ENCODE measurements at places on chromosomes 16 and 17. TPM values are rescaled to one million over a fixed set of nuclear protein-coding genes. Genes with fewer than 3 reads are reported as not detected.

DNA sequence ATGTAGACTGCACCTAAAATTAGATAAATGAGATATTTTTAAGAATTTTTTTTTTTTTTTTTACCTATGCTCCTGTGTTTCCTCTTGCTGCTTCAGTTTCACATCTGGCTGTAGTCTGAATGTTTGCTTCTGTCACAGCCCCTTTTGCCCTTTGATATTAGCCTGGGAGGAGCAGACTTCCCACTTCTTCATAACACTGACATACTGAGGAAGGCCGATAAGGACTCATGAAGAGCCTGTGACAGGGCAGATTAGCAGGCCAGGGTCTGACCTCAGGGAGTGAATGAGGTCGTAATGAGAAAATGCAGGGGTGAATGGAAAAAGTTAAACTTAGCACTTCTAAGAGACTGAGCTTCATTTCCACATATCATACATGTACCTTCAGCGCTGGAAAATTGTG is at the start of gene SLFN14:
Gene SLFN14 (minus strand): TSS at position 117 of the 400 bp plus-strand sequence. CDS start 2,757 bp downstream, outside the sequence.
- no peak for DNase-seq

DNA sequence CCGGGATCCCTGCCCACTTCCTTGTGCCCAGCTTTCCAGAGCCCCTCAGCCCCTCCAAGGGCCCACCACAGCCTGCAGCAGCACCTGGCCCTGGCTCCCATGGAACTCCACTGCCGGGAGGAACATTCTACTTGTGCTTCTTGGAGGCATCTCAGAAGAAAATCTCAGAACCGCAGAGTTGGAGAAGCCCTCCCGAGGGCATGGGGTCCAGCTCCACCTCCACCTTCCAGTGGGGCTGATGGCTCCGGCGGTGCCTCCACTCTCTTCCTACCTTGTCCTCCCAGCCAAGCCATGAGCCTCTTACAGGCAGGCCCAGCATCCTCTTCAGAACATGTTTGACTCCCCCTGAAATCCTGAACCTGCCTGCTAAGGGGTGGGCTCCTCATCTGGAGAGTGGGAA is 79.4 kb upstream of the ZNF469 start:
- DNase-seq: no peak

- DNase-seq: no peak
These were observed 6.3 kb downstream of the TTYH2 start for GRCh38 chr17:74219576-74220133.

DNA sequence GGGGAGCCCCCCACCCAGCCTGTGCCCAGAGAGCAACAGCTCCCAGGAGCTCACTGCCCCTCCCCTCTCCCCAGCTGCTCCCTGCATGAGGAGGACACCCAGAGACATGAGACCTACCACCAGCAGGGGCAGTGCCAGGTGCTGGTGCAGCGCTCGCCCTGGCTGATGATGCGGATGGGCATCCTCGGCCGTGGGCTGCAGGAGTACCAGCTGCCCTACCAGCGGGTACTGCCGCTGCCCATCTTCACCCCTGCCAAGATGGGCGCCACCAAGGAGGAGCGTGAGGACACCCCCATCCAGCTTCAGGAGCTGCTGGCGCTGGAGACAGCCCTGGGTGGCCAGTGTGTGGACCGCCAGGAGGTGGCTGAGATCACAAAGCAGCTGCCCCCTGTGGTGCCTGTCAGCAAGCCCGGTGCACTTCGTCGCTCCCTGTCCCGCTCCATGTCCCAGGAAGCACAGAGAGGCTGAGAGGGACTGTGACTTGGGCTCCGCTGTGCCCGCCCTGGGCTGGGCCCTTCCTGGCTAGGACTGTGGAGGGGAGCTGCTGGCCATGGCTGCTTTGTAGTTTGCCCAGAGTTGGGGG is 584 bp downstream of the TCAP start:
- DNase-seq: no peak

- DNase-seq: peak; percentile 39
These were observed 46.8 kb downstream of the RNF112 start for GRCh38 chr17:19457830-19458271.

DNA sequence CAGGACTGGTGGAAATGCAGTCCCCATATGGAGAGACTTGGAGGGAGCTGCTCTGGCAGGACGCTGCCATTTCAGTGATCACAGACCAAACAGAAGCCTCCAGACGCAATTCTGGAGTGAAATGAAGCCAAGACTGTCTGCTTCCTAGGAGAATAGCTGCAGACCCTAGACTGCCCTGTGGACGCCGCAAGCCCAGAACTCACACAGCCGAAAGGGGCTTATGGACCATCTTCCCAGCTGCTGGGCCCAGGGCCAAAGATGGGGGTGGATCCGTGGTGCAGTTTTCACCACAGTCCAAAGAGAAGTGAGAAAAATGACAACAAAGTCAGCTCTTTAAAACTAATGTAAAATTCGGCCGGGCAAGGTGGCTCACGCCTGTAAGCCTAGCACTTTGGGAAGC is 165.7 kb downstream of the CBLN1 start:
- no peak for DNase-seq

DPEP1 gene
- total RNA-seq: 0.24 TPM

RNF43 gene
- total RNA-seq: not detected

G6PC1 gene
- not detected for total RNA-seq

C1QL1 gene
- total RNA-seq: 8.2 TPM

Data from RPMI7951 (cell line).